ENCODE measurements at places on chromosomes 12 and 14.

- no peak for DNase-seq
- no peaks in the 10 kb centered on the region for H3K27me3 ChIP-seq
- H3K27ac ChIP-seq, result no peak overlapping the region
- H3K4me1 ChIP-seq, result peaks cover 2% of the 10 kb centered on the region
- no peak overlapping the region for H3K4me3 ChIP-seq
Observed at GRCh38 chr12:53602176-53602864, 23.9 kb downstream of the ATF7 start.

DNA sequence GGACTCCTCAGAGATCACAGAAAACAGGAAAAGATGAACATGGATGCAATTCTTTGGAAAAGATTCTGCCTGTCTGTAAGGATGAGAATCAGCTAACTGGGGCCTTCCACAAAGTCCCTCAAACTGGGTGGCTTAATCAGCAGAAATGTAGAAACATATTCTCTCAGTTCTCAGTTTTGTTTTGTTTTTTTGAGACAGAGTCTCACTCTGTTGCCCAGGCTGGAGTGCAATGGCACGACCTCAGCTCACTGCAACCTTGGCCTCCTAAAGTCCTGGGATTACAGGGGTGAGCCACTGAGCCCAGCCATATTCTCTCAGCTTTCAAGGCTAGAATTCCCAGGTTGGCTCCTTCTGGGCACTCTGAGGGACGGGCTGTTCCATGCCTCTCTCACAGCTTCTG lies 38.2 kb upstream of the CLIP1 start:
- H3K27me3 ChIP-seq, result no peaks in the 10 kb centered on the region
- H3K4me1 ChIP-seq, result no peaks in the 10 kb centered on the region
- H3K36me3 ChIP-seq, result no peaks in the 10 kb centered on the region
- no peak overlapping the region for H3K4me3 ChIP-seq
- H3K27ac ChIP-seq, result no peak overlapping the region

- H3K36me3 ChIP-seq, result no peaks in the 10 kb centered on the region
- peaks cover 44% of the 10 kb centered on the region for H3K4me1 ChIP-seq
- no peak overlapping the region for H3K27ac ChIP-seq
- no peaks in the 10 kb centered on the region for H3K27me3 ChIP-seq
- DNase-seq, result no peak
Observed at GRCh38 chr12:24083838-24084237, 134.4 kb upstream of the SOX5 start.

DNA sequence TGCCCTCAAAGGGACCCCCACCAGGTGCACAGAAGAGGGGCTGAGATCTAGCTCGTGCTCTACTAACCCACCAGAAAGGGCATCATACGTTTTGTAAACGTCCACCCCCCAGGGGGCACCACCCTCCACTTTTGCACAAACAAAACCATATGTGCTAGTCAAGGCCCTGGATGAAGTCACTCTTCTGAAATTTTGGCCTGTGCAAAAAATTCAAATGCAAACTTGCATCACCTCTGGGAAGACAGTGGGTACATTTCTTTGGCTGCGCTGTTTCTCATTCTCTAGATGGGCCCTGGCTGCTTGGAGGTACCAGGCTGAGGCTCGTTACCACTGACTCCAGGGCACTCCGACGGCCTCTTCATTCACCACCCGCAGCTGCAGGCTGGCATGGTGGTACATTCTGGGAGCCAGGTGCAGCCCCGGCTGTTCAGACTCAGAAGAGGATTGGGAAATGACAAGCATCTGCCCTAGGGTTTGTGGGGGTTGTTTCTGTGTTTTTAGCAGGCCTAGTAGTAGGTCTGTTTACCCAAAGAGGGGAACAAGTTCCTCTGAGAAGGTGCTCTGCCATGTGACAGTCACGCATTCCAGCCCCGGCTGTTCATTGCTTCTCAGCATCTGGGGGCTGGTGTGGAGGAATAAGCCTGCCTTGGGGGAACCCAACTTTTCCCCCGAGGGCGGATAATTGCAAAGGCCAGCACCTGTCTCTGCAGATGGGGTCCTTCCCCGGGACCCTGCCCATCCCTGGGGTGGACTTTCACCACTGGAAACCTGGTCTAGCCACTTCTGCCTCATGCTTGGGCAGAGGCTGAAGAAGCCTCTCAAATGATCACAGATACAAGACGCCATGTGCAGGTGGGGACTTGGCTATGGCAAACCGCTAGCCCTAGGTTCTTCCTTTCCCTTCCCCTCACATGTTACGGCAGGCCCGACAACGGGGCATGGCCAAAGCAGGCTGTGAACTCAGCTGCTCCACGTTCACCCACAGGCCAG lies 147.6 kb downstream of the DPF3 start:
- H3K27me3 ChIP-seq, result no peaks in the 10 kb centered on the region
- H3K27ac ChIP-seq, result no peak overlapping the region
- no peaks in the 10 kb centered on the region for H3K4me1 ChIP-seq
- DNase-seq, result peak; percentile 34

DNA sequence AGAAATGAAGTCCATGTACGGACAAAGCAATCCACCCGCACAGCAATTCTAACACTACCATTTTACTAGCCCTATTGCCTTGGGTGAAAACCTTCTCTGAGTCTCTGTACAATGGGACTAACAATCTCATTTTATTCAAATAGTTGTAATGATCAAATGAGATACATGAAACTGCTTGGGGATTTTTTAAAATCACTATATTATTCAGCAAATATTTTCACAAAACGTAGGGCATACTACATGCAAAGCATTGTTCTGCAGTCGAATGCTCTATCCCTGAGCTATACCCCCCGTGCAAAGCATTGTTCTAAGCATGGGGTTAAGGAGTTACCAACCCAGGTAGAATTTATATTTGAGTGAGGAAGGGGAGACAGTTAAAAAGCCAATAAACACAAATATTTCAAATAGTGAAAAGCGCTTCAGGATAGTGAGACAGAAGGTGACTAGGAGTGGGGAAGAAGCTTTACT lies 554 bp upstream of the ATF7 start:
- peaks cover 28% of the 10 kb centered on the region for H3K4me1 ChIP-seq
- no peaks in the 10 kb centered on the region for H3K36me3 ChIP-seq
- peak overlapping the region; percentile 36 for H3K4me3 ChIP-seq
- H3K27ac ChIP-seq, result peak overlapping the region; percentile 94
- H3K27me3 ChIP-seq, result no peaks in the 10 kb centered on the region

DNA sequence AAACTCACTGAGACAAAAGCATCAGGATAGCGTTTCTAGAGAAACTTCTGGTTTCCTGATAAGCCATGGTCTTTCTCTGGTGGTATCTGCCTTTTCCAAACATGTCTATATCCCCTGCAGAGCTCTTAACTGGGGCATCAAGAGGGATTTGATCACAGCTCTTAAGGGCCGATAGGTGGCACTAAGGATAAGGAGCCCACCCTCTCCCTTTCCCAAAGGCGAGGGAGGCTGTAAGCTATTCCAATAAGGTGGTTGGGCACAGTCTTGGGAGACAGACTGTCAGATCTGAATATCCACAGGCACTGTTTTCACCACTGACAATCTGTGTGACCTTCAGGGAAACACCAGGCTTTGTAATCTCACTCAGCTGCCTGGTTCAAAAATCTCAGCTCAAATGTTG lies 206.0 kb downstream of the ADGRD1 start:
- no peaks in the 10 kb centered on the region for H3K36me3 ChIP-seq
- H3K27ac ChIP-seq, result no peak overlapping the region
- H3K4me3 ChIP-seq, result no peak overlapping the region
- H3K4me1 ChIP-seq, result no peaks in the 10 kb centered on the region

DNA sequence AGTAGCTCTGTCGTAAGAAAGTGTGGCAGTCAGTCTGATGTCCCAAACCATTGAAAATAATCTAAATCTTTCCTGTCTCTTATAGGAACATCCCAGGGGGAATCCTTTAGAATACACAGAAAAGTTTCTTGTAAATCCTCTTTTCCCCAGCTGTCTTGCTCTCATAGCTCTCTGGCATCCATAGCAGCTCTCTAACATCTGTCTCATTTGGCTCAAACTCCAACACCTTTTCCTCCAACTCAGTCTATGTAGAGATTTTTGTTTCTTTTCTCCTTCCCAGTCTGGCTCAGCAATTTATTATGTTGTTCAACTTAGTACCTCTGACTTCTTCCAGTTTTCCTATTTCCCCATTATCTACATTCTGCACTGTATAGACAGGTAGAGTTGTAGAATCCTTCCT lies 84.4 kb upstream of the NEDD1 start:
- H3K4me1 ChIP-seq, result no peaks in the 10 kb centered on the region
- H3K36me3 ChIP-seq, result no peaks in the 10 kb centered on the region
- H3K4me3 ChIP-seq, result no peak overlapping the region
- H3K27ac ChIP-seq, result no peak overlapping the region
- peaks cover 2% of the 10 kb centered on the region for H3K27me3 ChIP-seq
- DNase-seq, result no peak

GRCh38 chr12:2857576-2857975 lies 737 bp upstream of the TEX52 start:
- peaks cover 4% of the 10 kb centered on the region for H3K36me3 ChIP-seq
- H3K4me3 ChIP-seq, result no peak overlapping the region
- DNase-seq, result no peak

GRCh38 chr14:100103250-100104005 lies 38.2 kb downstream of the EVL start:
- peaks cover 2% of the 10 kb centered on the region for H3K36me3 ChIP-seq
- peaks cover 3% of the 10 kb centered on the region for H3K4me1 ChIP-seq
- H3K27me3 ChIP-seq, result no peaks in the 10 kb centered on the region
- DNase-seq, result no peak

DNA sequence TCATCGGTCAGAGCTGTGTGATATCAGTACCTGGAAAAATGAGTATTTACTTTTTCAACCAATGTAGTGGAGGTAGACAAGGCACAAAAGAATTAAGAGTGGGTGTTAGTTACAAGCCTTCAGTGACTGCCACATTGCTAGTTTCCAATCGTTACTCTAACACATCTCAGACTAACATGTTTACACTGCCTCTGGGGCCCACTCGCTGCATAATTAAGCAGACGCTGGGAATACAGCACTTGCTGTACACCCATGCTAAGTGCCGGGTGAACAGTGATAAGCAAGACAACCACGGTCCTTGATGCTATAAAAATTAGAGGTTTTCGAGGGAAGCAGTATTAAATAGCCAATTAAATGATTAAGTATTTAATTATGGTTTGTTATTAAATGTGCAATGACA lies 1147.6 kb downstream of the AACS start:
- H3K27me3 ChIP-seq, result no peaks in the 10 kb centered on the region
- no peak for DNase-seq

GRCh38 chr12:125566-125965 lies 59.0 kb downstream of the IQSEC3 start:
- no peaks in the 10 kb centered on the region for H3K36me3 ChIP-seq
- no peak overlapping the region for H3K27ac ChIP-seq
- no peak for DNase-seq
- no peaks in the 10 kb centered on the region for H3K4me1 ChIP-seq

- H3K27me3 ChIP-seq, result no peaks in the 10 kb centered on the region
- H3K4me3 ChIP-seq, result no peak overlapping the region
- no peaks in the 10 kb centered on the region for H3K36me3 ChIP-seq
- DNase-seq, result no peak
- H3K4me1 ChIP-seq, result peaks cover 22% of the 10 kb centered on the region
Observed at GRCh38 chr12:644818-645552, 18.3 kb downstream of the NINJ2 start.

DNA sequence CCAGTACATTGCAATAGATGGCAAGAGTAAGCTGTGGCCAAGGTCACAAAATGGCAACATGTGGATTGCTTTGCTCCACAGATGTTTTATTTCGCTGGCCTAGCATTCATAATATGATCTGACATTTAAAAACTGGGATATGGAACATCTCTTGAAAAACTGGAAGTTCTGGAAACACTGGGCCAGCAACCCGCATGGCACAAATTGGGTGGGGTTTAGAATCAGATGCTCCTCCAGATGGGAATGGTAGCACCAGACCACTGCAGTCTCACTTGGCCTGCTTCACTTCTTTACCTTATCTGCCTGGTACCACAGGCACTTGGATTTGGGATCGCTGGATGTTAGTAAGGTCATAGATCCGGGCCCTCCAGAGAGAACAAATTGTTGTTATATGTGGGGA lies 10.1 kb downstream of the ZC2HC1C start:
- H3K36me3 ChIP-seq, result peaks cover 29% of the 10 kb centered on the region
- H3K4me3 ChIP-seq, result no peak overlapping the region
- no peaks in the 10 kb centered on the region for H3K27me3 ChIP-seq
- DNase-seq, result no peak
- H3K27ac ChIP-seq, result no peak overlapping the region

DNA sequence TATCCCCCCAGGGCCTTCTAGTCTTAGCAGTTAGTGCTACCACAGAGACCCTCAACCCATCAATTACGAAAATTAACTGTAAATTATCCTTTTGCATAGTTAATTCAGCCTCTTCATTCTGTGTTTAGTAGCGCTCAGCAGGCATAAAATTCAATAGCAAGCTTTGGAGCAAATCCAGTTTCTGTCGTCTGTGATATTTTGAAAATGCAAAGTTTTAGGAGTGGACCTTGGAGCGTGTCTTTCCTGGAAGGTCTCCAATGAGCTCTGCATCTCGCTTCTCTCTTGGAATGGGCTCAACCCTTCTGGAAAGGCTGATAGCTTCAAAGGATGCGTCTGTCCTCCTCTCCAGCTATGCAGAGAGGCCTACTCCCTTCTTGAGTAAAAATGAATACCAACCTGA lies 222.9 kb downstream of the SLC15A4 start:
- no peaks in the 10 kb centered on the region for H3K36me3 ChIP-seq
- H3K4me3 ChIP-seq, result no peak overlapping the region
- H3K27ac ChIP-seq, result no peak overlapping the region
- DNase-seq, result no peak
- no peaks in the 10 kb centered on the region for H3K27me3 ChIP-seq

GRCh38 chr12:24109381-24110039 lies 160.0 kb upstream of the SOX5 start:
- H3K27ac ChIP-seq, result no peak overlapping the region
- H3K27me3 ChIP-seq, result no peaks in the 10 kb centered on the region
- DNase-seq, result no peak
- peaks cover 2% of the 10 kb centered on the region for H3K4me1 ChIP-seq
- no peak overlapping the region for H3K4me3 ChIP-seq
- no peaks in the 10 kb centered on the region for H3K36me3 ChIP-seq

DNA sequence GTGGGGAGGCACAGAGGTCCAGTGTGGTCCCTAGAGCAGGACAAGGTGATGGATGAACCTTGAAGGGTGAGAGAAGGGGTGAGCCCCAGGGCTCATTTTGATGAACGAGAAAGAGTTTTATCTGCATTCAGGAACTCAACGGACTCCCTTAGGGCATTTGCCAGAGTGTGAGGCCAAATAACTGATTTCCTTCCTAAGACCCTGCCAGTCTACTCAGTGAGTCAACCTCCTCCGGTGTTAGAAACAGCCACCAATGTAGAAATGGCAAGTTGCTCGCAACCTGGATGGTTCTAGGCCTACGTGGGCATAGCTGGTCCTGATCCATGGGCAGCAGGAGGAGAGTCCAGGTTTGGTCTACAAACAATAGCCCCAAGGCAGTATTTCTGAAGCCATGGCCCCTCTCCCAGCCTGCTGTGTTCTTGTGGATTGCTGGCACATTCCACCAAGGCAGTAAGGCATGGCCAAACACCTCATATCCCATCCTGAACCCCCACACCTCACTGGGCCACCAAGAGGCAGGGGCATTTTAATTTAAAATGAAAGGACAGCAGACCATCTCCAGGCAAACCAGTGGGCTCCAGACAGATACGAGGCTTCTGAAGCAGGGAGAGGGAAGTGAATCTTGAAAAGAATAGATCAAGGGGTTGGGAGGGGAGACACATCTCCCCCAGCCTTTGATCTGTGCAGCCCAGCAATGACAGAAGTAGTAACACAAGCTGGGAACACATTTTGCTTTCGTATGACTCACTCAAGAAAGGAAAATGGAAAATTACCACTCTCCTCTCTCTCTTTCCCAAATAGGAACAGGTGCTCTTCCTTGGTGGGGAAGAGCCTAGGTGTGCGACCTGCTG lies 25.4 kb upstream of the TESC start:
- no peaks in the 10 kb centered on the region for H3K36me3 ChIP-seq
- H3K4me1 ChIP-seq, result no peaks in the 10 kb centered on the region
- H3K4me3 ChIP-seq, result no peak overlapping the region
- no peak for DNase-seq
